Fibroblast of skin of right biceps (primary cell): ENCODE measurements at places on chromosomes 1 and 21.

- no peak for DNase-seq
These were observed 9.7 kb downstream of the MACF1 start for GRCh38 chr1:39214021-39214713.

DNA sequence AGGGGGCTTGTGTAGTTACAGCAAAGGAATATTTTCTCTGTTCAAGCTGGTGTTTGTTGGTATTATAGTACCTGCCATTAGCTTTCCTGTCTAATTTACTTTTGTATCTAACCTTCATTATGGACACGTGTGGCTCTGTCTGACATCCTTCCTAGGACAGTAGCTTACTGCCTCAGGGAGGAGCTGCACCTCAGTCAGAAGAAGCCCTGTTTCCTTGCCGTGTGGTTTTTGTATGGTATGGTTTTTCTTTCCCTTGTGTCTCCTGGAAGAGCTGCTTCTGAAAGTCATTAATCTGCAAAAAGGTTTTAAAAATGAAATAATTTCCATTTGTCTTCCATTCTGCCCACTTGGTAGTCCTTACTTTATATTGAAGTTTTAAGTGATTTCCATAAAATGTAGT lies 17.4 kb upstream of the CRB1 start:
- DNase-seq, result no peak

- DNase-seq, result no peak
These were observed 14.3 kb downstream of the RCC1 start for GRCh38 chr1:28519946-28520725.

GRCh38 chr1:156198831-156199349 lies 5.0 kb downstream of the SLC25A44 start:
- no peak for DNase-seq

DNA sequence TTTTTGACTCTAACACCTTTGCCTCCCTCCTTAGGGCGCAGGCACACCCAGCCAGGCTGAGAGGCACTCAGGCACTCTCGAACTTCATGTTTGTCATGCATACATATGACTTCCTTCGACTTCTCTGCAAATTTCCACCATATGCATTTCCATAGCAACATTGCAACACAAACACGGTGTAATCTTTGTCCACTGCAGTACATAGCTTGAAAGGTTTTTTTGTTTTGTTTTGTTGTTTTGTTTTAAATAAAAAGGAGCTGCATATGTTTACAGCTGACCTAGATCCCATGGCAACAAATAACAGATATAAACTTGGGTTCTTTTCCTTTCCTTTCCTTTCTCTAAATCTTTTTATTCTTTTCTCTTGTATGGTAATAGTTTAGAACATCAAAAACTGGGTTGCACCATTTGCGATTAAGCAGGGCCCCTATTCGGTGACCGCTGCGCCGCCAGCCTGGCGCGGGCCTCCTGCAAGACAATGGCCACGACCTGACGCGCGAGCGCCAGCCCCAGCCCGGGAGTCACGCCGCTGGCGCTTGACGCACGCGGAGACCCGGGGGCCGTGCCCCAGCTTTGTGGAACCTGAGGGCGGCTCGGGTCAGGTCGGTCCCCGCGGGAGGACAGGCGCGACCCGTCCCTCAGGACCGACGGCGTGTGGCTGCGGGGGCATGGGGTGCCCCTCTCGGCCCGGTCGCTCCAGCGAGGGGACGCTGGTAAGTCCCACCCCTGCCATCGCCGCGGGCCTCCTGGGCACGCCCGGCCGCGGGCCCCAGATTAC lies 35.2 kb downstream of the CCN1 start:
- DNase-seq, result peak; percentile 47

DNA sequence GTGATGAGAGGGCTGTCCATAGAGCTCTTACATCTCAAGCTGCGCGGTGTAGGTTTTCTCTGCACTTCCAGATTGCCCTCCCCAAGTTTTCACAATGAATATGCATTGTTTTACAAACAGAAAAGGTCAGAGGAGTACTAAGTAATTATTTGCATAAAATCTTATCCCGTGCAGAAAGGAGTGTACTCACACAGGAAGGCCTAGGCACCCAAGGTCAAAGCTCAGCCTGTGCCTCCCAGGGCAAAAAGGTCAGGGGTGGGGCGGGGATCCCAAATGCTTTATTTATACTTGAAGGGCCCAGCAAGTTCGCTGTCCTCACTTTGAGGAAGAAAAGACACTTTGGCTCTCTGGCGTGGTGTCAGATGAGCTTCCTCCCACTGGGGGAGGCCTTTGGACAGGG lies 10.3 kb upstream of the KCNE1 start:
- no peak for DNase-seq
